NCI-H510A treated with DMSO at 0.1 percent for 48 hours (cell line): ENCODE measurements at places on chromosomes 1 and 21.

GRCh38 chr1:217322834-217323233 is 308.1 kb downstream of the GPATCH2 start:
- DNase-seq, result no peak

- DNase-seq, result no peak
These were observed 35.5 kb downstream of the MATN1 start for GRCh38 chr1:30687886-30688285.

GRCh38 chr1:231924180-231924579 is 297.6 kb downstream of the DISC1 start:
- DNase-seq, result peak; percentile 65

DNA sequence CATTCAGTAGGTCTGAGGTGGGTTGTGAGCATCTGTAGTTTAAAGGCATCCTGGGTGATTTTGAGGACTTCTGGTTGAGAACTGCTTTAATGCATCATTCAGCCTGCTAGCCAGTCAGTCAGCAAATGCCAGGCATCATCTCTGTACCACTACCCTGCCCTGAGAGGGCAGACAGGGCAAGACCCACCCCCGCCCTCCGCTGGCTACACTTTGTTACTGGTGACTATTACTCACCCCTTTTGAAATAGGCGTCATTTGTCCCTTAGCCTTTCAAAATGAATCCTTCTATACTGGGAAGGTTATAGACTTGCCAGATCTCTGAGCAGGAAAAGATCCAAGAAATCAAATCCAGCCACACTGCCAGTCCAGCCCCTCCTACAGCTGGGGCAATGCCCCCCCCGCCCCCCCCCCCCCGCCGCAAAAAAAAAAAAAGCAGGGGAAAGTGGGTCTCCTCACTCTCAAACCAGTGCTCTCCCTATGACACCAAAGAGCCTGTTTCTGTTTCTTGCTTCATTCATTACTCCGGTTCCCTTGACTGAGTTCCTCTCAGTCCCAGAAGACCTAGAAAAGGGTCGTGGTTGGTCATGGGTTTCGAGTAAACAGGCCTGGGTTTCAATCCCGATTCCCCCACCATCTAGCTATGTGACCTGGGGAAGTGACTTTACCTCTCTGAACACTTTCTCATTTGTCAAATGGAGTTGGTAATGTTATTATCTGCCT is 4.4 kb downstream of the SELENON start:
- no peak for DNase-seq

- no peak for DNase-seq
These were observed 70.2 kb upstream of the PLXNA2 start for GRCh38 chr1:208314431-208314830.

DNA sequence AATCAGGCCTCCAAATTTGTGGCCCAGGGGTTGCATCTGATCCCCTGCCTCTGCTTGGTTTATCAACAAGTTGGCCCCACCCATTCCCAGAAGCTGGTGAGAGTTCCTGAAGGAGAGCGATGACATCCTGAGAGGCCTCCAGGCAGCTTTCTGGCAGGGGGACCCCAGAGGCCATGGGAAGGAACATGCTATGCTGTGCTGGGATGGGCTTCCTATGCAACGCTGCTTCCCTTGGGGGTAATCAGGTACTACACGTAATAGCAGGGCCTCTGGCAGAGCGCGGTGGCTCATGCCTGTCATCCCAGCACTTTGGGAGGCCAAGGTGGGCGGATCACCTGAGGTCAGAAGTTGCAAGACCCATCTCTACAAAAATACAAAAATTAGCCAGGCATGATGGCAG is 8.4 kb upstream of the MTF1 start:
- DNase-seq, result no peak

- DNase-seq, result no peak
These were observed 38.8 kb downstream of the CDCP2 start for GRCh38 chr1:54114001-54114400.

- DNase-seq, result peak; percentile 61
These were observed 4.3 kb upstream of the SPATC1L start for GRCh38 chr21:46188226-46189212.

DNA sequence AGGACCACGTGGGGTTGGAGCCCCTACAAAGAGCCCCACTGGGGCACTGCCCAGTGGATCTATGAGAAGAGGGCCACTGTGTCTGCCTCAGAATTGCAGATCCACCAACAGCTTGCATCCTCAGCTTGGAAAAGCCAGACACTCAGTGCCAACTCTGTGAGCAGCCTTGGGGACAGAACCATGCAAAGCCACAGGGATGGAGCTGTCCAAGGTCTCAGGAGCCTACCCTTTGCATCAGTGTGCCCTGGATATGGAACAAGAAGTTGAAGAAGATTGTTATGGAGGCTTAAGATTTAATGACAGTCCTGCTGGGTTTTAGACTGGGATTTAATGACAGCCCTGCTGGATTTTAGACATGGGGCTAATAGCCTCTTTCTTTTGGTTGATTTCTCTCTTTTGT is 1670.9 kb downstream of the PLA2G4A start:
- no peak for DNase-seq

GRCh38 chr1:57782357-57782756 is 358.5 kb upstream of the DAB1 start:
- DNase-seq, result no peak

DNA sequence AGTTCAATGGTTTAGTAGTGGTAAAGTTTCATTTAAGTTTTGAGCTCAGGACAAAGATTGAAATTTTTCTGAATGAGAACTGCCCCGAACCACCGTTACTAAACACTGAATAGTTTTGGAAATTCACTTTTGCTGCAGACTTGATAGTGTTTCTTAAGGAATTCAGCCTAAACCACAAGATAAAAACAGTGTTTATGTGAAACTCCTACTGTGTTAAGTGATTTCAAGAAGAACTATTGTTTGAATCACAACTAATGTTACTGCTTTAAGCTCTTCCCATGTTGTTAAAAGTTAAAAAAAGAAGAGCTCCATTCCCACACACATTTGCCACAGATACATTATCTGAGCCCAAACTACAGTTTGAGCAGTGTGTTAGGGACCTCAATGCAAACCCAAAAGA is 159.2 kb downstream of the DYRK1A start:
- no peak for DNase-seq

DNA sequence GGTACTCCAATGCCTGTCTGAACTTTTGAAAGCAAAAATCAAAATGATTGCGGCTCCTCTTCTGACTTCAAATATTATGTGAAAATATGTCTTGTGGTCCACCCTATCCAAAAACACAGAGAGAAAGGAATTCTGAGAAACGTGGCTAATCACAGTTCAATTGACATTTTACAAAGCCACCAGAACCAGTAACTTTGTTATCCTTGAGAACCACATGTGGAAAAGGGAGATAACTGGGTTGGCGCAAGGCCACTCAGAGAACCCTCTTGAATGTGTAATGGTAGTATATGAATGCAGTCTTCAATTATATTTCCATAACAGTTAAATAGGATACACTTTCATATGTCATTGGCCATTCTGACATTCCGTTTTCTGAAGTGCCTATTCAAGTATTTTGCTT is 1030.0 kb upstream of the TMPRSS15 start:
- no peak for DNase-seq

- no peak for DNase-seq
These were observed 70.8 kb downstream of the PLA2G4A start for GRCh38 chr1:186899577-186899976.

- no peak for DNase-seq
These were observed 367.2 kb upstream of the ST6GALNAC5 start for GRCh38 chr1:76500116-76500515.

- no peak for DNase-seq
These were observed 28.5 kb upstream of the SCCPDH start for GRCh38 chr1:246695666-246696065.

GRCh38 chr1:41383094-41383852 is 22.0 kb downstream of the FOXO6 start:
- DNase-seq, result no peak

GRCh38 chr1:5099558-5099957 is 445.1 kb downstream of the AJAP1 start:
- peak; percentile 94 for DNase-seq

GRCh38 chr1:115624859-115625258 is 16.9 kb upstream of the VANGL1 start:
- no peak for DNase-seq

DNA sequence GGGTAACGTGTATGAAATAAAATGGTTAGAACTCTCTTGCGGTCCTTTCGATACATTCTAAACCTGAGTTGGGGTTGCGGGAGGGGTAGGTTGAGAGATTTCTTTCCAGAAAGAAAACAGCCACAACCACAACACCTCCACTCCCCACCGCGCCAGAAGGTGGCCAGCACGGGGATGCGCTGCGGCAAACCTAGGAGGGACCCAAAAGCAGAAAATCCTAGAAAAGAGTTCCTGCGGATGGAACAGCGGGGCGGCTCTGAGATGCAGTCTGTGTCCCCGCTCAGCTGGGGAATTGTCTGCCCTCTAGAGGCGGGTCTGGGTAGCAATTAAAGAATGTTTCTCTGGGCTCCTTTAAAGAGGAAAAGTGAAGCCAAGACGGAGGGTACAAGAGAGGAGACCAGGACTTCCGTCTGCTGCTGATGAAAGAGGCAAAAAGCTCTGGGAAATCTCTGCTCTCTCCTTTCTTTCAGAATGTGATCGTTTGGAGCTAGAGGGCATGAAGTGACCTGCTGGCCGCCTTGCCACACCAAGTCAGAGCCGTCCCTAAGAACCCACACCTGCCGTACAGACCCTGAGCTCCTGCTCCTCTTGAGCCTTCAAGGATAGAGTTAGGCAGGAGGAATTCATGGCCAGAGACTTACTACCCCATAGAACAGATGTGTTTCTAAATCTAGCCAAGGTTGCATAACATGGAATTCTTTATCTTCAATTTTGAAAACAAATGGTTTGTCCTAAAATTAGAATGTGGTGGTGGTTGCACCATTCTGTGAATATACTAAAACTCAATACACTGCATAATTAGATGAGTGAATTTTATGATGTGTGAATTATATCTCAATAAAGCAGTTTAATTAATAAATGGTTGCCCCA is 46.5 kb upstream of the COA6 start:
- peak; percentile 33 for DNase-seq

DNA sequence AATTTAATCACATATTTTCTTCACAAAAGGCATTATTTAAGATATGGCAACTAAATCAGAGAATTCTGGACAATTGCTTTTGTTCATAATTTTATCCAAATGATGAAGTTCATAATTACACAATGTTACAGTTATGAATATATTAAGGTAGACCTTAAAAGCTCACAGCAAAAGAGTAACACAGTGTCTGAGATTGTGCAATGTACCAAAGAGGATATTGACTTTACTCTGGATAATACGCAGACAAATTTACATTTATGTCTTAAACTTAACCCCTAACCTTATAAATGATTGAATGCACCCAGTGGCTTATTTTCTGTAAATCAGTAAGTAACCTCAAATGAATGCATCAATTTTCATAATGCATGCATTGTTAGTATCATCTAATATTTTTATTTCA is 216.2 kb upstream of the SAMSN1 start:
- DNase-seq, result no peak

DNA sequence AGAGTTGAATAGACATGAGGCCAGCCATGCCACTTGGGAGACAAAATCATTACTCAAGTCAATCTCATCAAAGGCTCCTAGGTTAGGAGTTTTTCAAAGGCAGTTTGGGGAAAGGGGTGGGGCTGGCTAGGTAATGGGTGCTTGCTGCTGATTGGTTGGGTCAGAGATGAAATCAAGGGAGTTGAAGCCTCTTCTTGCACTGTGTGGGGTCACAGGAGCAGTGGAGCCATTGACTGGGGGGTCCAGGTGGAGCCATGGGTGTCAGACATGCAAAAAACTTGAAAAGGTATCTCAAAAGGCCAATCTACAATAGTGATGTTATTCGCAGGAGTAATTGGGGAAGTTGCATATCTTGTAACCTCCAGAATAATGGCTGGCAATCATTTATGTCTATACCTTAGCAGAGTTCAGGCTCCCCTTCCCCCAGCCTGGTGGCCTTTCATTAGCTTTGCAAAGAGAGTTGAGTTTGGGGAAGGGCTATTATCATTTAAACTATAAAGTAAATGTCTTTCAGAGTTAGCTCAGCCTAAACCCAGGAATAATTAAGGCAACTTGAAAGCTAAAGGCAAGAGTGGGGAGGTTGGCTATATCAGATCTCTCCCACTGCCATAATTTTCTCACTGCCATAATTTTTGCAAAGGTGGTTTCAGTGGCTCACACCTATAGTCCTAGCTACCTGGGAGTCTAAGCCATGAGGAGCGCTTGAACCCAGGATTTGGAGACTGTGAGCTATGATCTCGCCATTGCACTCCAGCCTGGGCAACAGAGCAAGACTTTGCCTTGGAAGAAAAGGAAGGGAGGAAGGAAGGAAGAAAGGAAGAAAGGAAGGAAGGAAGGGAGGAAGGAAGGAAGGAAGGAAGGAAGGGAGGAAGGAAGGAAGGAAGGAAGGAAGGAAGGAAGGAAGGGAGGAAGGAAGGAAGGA is 7.8 kb upstream of the PINK1 start:
- DNase-seq, result no peak

DNA sequence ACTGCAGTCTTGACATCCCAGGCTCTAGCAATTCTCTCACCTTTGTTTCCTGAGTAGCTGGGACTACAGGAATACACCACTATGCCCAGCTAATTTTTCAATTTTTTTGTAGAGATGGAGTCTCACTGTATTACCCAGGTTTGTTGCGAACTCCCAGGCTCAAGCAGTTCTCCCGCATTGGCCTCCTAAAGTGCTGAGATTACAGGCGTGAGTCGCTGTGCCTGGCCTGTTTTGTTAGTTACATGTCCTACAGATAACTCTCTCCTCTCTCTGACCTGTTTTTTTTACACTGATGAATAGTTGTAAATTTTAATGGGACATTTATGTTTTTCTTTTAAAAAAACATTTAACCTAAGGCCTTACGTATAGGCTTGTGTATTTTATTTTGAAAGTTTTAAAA is 19.8 kb downstream of the PTBP2 start:
- DNase-seq, result no peak

DNA sequence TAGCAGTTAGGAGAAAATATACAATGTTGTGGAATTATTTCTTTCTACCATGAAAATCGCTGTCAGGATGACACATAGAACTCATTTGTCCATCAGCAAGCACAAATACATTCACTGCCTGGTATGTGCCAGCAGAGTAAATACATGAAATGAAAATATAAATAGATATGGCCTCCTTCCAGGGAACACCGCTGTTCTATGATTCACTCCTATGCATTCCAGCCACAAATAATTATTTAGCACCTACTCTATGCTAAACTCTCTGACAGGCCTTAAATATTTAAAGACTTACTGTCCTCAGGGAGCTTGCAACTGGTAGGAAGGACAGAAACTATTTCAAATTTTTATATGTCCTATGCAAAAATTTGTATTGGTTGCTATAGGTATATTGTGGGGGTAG is 975.0 kb upstream of the NCAM2 start:
- no peak for DNase-seq

DNA sequence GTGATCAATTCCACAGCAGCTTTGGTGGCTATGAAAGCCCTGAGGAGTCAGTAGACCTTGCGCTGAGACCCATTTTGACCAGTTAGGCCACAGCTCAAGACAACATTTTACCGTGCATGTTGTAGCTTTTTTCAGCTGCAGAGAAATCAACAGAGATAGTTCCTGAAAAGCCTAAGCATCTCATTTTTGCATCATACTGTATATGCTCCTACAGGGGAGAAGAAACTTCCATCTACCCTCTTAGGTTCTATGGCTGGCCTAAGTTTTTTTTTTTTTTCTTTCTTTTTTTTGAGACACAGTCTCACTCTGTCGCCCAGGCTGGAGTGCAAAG is 24.8 kb upstream of the EYA3 start:
- no peak for DNase-seq

- no peak for DNase-seq
These were observed 82.8 kb downstream of the DISP3 start for GRCh38 chr1:11561740-11562139.
